ENCODE measurements at places on chromosomes 7 and 10.

- DNase-seq: peak; percentile 47
Observed at GRCh38 chr7:2626498-2627117, 5.2 kb upstream of the TTYH3 start.

DNA sequence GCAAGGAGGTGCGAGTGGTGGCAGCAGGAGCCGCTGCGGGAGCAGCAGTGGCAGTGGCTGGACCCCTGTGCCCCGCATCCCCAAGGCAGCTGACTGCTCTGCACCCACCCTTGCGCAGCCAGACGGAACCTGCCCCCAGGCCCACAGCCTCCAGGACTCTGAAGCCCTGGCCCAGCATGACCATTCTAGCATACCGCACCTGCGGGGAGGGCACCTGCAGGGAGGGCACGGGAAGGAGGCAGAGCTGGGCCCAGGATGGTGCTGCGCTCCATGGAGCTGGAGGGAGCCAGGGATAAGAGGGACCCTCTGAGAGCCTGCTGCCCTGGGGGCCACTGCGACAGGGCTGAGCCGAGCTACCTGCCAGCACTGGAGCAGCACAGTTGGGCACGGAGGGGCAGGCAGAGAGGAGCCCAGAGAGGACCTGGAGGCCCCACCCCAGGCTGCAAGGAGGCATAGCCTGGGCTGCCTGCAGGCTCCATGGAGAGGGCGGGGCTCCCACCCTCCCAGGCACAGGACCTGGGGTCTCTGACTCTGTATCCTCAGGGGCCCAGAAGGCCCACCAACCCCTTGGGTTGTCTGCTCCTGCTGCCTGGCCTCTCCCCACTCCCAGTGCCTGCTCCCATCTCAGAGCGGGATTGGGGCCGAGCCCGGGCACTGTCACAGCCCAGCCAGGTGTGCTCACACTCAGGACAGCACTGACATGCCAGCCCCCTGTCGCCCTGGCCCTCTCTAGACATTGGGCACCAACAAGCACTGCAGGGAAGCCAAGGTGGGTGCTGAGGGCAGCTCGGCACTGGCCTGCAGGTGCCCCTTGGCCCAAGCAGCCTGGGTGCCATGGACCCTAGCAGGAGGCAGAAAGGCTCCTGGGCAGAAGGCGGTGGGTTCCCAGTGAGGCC, 87.6 kb downstream of the HTR7 start:
- DNase-seq: no peak

DNA sequence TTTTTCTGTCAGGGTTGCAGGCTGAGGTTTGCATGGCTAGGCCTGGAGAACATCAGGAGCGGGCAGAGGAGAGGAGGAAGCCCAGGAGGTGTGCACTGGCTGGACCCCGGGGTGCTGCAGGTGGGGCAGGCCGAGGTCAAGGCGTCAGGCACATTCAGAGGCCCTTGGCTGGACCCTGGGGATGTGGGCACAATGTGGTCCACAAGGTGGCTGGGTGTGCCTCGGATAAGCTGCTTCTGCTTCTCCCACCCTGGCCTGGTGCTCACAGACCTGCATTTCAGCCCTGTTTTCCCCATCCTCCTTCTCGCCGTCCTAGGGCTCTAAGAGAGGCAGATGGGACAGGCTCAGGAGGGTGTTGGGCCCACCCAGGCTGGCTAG, 108.2 kb downstream of the ADCY1 start:
- no peak for DNase-seq

DNA sequence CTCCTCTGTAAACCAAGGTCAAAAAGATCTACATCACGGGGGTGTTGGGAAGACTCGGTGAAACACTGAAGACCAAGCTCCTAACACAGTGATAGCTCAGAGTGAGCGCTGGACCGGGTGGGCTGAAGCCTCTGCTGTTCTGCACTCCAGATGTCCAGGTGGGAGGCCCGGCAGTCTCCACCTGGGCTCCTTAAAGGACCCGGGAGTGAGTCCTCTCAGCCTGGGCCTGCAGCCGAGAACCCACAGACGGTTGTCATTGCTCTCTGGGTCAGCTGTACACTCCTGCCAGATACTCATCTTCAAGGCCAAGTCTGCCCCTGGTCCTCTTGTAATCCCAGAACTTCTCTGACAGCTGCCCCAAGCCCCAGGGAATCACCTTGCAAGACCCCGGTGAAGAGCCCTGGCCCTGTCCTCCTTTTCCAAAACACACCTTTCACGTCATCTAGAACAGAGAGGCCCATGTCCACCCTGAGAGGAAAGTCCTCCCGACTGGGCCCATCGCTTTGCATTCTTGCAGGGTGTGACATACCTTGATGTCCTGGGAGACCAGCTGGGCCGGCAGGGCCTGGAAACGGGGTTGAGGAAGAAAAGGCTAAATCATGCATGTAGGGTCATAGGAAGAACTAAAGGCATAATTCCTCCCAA, 43.7 kb downstream of the COL17A1 start:
- no peak for DNase-seq

DNA sequence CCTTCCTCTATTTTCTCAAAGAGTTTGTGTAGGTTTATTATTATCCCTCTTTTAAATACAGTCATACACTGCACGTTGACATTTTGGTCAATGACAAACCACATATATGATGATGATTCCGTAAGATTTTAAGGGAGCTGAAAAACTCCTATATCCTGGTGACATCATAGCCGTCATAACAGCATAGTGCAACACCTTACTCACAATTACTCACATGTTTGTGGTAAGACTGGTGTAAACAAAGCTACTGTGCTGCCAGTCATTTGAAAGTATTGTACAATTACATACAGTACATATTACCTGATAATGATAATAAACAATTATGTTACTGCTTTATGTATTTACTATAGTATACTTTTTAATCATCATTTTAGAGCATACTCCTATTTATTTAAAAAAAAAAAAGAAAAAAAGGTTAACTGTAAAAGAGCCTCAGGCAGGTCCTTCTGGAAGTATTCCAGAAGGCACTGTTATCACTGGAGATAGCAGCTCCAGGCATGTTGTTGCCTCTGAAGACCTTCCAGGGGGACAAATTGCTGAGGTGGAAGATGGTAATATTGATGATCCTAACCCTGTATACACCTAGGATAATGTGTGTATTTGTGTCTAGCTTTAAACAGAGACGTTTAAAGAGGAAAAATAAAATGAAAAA, 123.3 kb upstream of the CDK1 start:
- no peak for DNase-seq

DNA sequence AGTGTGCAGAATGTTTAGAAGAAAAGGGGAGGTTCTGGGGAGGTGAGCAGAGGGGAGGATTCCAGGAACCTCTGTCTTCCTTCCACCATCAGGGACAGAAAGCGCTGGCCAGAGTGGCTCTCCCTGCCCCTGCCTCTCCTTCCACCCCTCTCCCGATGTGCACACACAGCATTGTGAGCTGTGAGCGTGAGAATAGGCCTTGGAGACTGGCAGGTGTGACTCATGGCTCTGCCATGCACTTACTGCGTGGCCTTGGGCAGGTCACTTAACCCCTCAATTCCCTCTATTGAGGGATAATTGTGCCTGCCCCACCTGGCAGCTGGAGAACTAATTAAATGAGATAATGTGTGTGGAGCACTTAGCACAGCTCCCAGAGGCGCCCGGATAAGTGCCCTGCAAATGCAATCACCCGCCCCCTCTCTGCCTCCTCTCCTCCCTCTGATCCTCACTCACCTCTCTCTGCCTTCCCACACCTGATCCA, 115.4 kb downstream of the ZMIZ1 start:
- DNase-seq: no peak

DNA sequence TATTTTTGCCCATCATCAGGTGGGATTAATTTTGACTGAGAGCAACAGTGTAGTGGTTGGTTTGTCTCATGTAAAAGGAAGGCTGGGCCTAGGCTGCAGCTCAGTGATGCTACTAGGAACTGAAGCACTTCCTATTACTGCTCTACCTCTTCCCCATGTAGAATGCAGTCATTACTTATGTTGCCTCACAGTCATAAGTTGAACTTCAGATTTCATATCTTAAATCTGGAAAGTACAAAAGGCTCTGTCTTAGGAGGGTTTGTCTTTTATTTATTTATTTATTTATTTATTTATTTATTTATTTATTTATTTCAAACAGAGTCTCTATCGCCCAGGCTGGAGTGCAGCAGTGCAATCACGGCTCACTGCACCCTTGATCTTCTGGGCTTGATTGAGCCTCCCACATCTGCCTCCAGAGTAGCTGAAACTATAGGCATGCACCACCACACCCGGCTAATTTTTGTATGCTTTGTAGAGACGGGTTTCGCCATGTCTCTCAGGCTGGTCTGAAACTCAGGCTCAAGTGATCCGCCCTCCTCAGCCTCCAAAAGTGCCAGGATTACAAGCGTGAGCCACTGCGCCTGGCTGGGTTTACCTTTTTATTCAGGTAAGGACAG, 721.7 kb upstream of the GALNT17 start:
- DNase-seq: no peak

DNA sequence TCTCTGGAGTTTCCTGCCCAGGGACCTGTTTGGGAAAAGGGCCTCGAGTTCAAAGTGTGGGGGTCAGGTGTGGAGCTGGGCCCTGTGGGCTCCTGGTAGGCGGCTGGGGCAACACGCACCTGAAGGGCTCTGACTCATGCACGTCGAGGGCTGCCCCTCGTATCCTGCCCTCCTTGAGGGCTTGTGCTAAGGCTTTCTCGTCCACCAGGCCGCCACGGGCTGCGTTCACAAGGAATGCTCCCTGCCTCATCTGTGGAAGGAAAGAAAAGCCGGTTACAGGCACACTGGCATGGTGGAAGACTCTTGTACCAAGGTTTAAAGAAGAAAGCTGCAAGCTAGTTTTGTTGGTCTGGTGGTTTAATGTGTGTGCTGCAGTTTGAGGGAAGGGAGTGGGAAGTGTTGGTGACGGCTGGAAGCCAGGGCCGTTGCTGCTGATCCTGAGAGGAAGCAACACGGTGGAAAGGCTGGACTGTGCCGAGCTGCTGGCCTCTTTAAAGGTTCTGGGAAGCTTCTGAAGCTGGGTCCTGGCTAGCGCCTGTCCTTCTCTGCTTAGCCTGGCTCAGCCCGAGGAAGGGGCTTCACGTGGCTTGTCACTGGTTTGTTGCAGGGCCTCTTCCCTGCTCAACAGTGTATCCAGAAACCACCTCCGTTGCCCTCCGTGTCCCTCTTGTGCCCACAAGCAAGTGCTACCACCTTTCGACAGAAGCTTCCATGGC, 52.0 kb downstream of the ZRANB1 start:
- no peak for DNase-seq

GRCh38 chr7:25884265-25884828, 267.7 kb upstream of the NFE2L3 start:
- DNase-seq: no peak

DNA sequence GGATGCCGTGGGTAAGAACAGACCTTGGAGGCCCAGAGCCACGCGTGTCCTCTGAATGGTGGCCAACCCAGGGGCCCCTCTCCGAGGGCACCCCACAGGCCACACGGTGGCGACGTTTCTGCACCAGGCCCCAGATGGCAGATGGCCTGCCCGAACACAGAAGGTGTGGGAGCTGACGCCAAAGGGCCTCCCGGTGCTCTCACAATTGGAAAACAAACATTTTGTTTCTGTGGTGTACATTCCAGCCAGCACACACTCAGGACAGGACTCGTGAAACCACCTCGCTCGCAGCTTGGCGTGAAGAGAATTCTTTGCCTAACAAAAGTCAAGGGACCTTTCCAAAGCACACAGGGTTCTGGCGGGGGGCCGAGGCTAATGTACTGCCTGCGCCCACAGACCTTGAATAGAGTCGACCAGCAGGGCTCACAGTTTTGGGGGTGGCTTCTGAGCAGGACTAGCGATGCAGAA, 112.1 kb downstream of the FAM53B start:
- no peak for DNase-seq

DNA sequence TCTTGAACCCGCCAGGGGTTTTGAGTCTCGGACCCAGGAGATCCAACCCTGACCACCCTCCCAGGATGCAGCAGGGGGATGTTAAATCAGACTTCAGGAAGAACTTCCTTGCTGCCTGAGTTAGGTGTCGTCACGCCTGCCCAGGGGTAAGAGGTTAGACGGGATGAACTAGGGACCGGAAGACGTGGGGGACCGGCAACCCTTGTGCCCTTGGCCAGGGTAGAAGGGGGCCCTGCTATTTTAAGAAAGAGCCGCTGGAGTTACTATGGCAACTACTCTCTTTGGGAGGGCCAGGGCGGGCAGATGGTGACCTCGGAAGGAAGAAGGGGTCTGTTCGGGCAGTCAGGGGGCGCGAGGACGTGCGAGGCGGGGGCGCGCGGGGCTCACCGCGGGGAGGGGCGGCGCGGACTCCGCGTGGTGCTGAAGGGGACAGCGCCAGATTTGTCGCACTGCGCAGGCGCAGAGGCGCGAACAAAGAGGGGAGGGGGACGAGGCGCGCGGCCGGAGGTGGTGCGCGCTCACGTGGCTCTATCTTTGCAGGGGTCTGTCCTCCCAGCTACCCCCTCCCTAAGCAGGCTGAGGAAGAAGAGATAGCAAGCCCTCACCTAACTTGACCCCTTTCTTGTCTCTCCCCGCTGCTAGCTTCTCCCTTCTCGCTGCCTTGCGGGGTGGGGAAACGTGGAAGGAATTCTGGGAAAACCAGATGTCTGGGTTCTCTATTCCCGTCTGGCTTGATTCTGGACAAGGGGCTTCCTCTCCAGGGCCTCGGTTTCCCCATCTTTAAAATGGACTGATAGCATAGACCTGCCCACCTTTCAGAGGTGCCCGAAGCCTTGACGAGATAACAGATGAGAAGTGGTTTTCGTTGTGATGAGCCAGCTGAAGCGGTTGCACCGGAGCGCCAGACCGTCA, 940 bp upstream of the PSD start:
- DNase-seq: no peak

GRCh38 chr10:42975005-42975493, 101.8 kb upstream of the RET start:
- DNase-seq: no peak

DNA sequence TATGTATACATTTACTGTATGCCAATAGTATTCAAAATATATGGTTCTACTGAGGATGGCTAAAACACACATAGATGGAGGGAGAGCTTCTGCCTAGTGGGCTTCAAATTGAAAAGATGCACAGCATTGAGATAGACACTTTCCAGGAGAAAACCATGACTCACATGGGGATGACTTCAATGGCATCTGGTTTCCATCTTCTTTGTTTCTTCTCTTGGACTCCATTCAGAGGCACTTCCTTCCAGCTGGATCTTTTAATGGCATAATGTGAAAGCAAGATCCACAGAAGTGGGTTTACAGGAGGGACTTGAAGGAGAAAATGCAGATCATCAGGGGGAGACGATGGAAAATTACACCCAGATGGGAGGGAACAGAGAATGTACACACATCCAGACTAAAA, 84.9 kb downstream of the ZNF365 start:
- DNase-seq: peak; percentile 90

DNA sequence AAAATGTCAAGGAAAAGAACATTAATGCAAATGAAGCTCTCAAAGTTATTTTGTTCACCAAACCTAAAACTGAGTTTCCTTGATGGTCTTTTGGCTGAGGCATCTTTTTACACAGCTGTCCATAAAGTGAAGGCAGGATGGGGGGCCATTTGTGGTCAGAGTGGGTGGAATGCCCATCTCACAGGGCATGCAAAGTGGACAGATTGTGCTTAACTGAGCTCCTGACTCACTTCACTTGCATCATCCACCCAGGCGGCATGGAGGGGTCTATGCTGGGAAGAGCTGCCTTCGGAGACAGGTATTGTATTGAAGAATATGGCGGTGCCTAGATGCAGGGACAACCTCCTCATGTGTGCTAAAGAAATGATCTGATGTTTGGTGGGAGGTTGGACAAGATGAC, 905.3 kb downstream of the KCNMA1 start:
- DNase-seq: no peak
